ENCODE measurements at places on chromosomes 1 and 21.

GRCh38 chr1:207673399-207673798, 28.5 kb downstream of the CR1L start:
- DNase-seq, result no peak

- peak; percentile 89 for DNase-seq
Observed at GRCh38 chr1:16178596-16179497, 23.0 kb upstream of the EPHA2 start.

- no peak for DNase-seq
Observed at GRCh38 chr1:217791091-217791490, 159.9 kb downstream of the SPATA17 start.

GRCh38 chr21:17602874-17603273, 9.8 kb downstream of the BTG3 start:
- no peak for DNase-seq

DNA sequence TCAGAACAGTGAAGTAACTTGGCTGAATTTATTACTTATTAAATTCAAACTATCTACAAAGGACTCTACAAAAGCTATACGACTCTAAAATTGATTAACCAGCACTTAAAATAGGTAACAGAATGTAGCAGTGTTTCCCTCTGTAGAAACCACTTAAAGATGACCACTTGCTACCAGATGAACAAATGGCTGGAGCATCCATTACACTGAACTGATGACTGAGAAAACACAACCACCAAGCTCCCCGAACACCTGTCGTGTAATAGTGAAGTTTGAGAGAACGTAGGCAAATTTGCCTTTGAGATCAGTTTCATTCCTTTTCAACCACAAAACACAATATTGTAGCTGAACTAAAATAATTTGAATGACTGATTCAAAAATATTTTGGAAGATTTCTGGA, 226.7 kb downstream of the KCNT2 start:
- no peak for DNase-seq

- DNase-seq, result no peak
Observed at GRCh38 chr1:156750191-156750672, 1.2 kb downstream of the HDGF start.

DNA sequence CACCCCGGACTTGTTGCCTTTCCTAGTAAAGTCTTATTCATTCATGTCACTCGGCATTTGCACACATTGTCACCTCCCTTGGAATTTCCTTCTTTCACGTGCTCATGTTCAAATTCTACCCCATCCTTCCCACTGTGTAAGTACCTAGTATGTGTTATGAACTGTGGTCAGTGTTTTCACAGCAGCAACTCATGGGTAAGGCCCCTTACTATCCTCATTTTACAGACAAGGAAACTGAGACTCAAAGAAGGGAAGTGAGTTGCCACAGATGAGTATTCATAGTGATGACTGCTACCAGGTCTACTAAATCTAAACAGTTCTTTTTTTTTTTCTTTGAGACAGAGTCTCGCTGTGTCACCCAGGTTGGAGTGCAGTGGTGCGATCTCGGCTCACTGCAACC, 10.5 kb downstream of the CITED4 start:
- no peak for DNase-seq

DNA sequence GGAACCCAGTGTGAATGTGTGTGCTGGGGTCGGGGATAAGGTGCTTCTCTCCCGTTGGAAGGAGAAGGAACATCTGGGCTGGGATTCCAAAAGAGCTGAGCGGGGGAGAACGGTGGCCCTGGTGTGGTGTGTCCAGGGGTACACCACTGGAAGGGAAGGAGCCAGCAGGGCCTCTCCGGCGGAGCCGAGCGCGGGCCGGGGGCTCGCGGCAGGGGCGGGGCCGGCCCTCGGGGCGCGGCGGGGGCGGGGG, 231 bp upstream of the RPS6KA1 start:
- no peak for DNase-seq

DNA sequence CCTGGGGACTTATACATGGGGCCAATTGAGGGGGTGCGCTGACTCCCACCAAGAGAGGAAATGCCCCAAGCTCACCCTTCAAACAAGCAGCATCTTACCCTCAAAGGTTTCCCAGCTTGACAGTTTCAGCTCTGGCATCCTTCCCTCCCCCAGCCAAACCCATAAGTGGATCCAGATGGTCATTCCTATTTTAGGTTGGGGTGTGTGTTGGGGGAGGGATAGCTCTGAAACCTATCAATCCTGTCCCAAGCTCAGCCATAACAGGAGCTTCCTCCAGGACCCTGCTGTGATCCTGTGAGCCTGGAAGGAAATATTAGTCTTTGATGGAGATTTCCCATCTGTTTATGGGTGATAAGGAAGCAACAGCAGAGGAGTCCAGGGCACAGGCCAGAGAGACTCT, 3.4 kb upstream of the TMEM222 start:
- no peak for DNase-seq

All from islet precursor cell (in vitro differentiated cells).